ENCODE measurements at places on chromosomes 5 and 9.

DNA sequence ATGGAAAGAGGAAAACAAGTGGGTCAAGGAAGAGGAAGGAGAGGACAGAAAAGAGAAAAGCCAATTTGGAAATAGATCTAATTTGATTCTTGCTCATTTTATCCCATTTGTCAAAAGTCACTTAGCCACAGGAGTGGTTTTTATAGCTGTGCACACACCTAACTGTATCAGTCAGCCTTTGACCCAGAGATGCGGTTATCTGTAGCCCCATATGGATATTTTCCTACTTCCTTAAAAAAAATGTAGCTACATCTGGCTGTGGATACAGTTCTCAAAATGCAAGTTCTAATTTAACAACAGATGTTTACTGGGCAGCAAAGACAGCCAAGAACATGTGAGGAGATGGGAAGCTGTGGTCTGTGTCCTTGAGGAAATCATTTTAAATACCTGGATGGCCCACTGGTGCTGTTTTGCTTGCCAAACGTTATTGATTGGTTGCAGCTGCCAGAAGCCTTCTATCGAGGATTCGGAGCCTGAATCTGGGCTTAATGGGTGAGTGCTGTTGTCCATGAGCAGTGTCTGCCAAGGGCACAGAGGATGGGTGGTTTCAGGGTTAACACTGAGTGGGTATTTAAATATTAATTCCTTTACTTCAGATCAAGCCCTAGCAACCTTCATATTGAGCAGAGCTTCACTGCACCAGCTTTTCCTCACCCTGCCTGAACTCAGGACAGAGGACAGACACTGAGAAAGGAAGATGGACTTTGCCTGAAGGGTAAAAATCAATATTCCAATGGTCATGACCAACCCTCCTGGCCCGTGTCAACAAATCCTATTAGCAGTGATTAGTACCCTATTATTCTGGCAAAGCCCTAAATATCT is 92.2 kb downstream of the APBA1 start:
- no peak overlapping the region for H3K27ac ChIP-seq
- no peaks in the 10 kb centered on the region for H3K27me3 ChIP-seq
- no peak for DNase-seq
- H3K4me3 ChIP-seq = no peak overlapping the region
- no peaks in the 10 kb centered on the region for H3K36me3 ChIP-seq
- H3K4me1 ChIP-seq = peaks cover 11% of the 10 kb centered on the region

DNA sequence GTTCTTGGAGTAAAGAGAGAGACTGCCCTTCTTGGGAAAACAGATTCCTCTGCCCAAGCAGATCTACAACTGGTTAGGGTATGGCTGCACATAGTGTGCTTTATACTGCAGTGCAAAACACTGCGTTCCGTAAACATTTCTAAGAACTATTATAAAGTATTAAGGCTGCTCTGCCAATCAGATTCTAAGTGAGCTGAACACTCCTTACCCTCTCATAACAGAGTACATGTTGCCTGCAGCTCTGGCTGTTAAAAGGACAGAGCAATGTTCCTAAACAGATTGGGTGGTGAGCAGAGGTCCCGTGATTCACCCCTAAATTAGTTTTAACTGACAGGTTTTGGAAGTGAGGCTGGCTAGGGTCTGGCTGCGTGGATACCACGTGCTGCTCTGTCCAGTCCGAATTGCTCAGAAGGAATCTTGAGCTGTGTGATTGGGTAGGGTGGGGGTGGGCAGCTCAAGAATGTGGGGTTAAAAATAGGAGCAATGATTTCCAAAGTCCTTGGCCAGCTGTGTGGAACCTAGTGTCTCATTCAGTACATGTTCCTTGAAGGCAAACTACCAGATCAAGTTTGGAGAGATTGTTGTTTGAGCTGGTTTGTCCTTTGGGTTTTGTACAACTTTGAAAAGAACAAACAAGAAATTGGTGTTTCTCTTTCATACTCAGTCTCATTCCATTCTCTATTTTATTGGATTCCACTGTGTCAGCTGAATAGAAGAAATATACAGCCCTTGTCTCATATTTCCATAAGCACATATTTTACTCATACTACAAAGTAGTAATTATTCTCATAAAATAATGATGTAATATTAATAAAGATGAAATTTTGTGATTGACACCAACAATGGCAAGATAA is 497.6 kb upstream of the CD180 start:
- no peak overlapping the region for H3K4me3 ChIP-seq
- H3K36me3 ChIP-seq = no peaks in the 10 kb centered on the region
- no peaks in the 10 kb centered on the region for H3K27me3 ChIP-seq
- H3K4me1 ChIP-seq = no peaks in the 10 kb centered on the region

- no peaks in the 10 kb centered on the region for H3K4me1 ChIP-seq
- no peak overlapping the region for H3K27ac ChIP-seq
- no peak overlapping the region for H3K4me3 ChIP-seq
- no peaks in the 10 kb centered on the region for H3K27me3 ChIP-seq
Measured at GRCh38 chr5:106966686-106967315, 703.9 kb downstream of the EFNA5 start.

DNA sequence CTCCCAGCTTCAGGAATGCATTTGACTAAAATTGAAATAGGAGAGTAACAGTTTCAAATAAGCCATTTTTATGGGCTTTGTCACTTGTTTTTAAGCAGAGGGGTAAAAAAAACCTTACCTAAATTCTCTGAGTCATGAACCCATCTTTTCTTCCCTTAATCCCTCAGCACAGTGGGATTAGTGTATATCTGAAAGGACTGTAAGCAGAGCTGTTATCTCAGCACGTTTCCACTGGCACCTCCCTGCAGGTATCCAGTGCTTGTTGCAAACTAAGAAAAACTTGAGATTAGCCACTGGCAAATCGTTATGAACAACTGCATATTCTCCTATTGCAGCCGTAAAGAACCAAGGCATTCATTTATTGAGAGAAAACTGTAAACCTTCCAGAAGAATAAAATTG is 872.7 kb downstream of the EFNA5 start:
- DNase-seq = no peak
- H3K27me3 ChIP-seq = no peaks in the 10 kb centered on the region
- no peak overlapping the region for H3K4me3 ChIP-seq
- H3K4me1 ChIP-seq = no peaks in the 10 kb centered on the region
- H3K27ac ChIP-seq = no peak overlapping the region

GRCh38 chr9:111949919-111950318 is 53.3 kb downstream of the UGCG start:
- H3K27me3 ChIP-seq = peaks cover 13% of the 10 kb centered on the region
- DNase-seq = no peak
- H3K4me1 ChIP-seq = peaks cover 10% of the 10 kb centered on the region
- no peak overlapping the region for H3K27ac ChIP-seq
- no peak overlapping the region for H3K4me3 ChIP-seq

- no peaks in the 10 kb centered on the region for H3K27me3 ChIP-seq
- H3K4me1 ChIP-seq = no peaks in the 10 kb centered on the region
- H3K36me3 ChIP-seq = no peaks in the 10 kb centered on the region
Measured at GRCh38 chr9:113796646-113797426, 79.3 kb upstream of the ZNF618 start.

- DNase-seq = no peak
- H3K36me3 ChIP-seq = no peaks in the 10 kb centered on the region
- no peak overlapping the region for H3K4me3 ChIP-seq
- no peaks in the 10 kb centered on the region for H3K27me3 ChIP-seq
Measured at GRCh38 chr9:16181539-16181938, 628.7 kb downstream of the CCDC171 start.

- H3K27ac ChIP-seq = no peak overlapping the region
- no peaks in the 10 kb centered on the region for H3K27me3 ChIP-seq
- DNase-seq = no peak
- no peaks in the 10 kb centered on the region for H3K36me3 ChIP-seq
Measured at GRCh38 chr9:13118313-13118712, 161.2 kb downstream of the MPDZ start.

DNA sequence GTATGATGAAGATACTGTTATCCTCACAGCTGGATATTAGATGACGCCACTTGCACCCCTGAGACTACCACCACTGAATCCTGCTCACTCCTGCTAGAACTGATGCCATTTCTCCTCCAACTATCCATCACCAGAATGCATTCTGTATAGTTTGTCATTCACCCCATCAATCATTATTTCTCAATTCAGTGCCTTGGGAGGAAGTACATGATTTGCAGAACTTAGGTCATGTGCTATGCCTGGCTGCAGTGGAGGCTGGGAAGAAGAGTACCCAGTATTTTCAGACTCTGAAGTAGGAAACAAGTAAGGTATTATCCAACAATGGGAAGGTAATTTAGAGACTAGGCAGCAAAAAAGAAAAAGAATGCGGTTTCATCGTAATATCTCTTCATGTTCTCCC is 26.2 kb upstream of the HSD17B4 start:
- peaks cover 9% of the 10 kb centered on the region for H3K27me3 ChIP-seq
- H3K36me3 ChIP-seq = no peaks in the 10 kb centered on the region
- no peak for DNase-seq
- H3K27ac ChIP-seq = no peak overlapping the region
- peaks cover 3% of the 10 kb centered on the region for H3K4me1 ChIP-seq

- H3K27ac ChIP-seq = no peak overlapping the region
- H3K4me3 ChIP-seq = no peak overlapping the region
- H3K4me1 ChIP-seq = no peaks in the 10 kb centered on the region
- no peaks in the 10 kb centered on the region for H3K27me3 ChIP-seq
Measured at GRCh38 chr9:18335825-18336224, 138.1 kb upstream of the ADAMTSL1 start.

- no peak overlapping the region for H3K27ac ChIP-seq
- no peak for DNase-seq
- H3K4me1 ChIP-seq = peaks cover 41% of the 10 kb centered on the region
- no peak overlapping the region for H3K4me3 ChIP-seq
- no peaks in the 10 kb centered on the region for H3K36me3 ChIP-seq
Measured at GRCh38 chr5:159456261-159456660, 126.0 kb upstream of the IL12B start.

- no peaks in the 10 kb centered on the region for H3K4me1 ChIP-seq
- no peaks in the 10 kb centered on the region for H3K27me3 ChIP-seq
- no peaks in the 10 kb centered on the region for H3K36me3 ChIP-seq
- no peak for DNase-seq
- H3K4me3 ChIP-seq = no peak overlapping the region
Measured at GRCh38 chr5:6319116-6319515, 59.2 kb downstream of the MED10 start.

DNA sequence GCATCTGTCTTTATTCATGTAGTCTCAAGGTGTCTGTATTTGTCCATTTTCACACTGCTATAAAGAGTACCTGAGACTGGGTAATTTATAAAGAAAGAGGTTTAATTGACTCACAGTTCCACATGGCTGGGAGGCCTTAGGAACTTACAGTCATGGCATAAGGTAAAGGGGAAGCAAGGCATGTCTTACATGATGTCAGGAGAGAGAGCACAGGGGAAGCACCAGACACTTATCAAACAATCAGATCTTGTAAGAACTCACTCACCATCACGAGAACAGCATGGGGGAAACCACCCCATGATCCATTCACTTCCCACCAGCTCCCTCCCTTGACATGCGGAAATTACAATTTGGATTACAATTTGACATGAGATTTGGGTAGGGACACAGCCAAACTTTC is 44.2 kb downstream of the NLN start:
- H3K36me3 ChIP-seq = peaks cover 17% of the 10 kb centered on the region
- peaks cover 20% of the 10 kb centered on the region for H3K4me1 ChIP-seq
- H3K27ac ChIP-seq = no peak overlapping the region
- H3K27me3 ChIP-seq = no peaks in the 10 kb centered on the region
- H3K4me3 ChIP-seq = no peak overlapping the region

- peaks cover 17% of the 10 kb centered on the region for H3K36me3 ChIP-seq
- H3K27me3 ChIP-seq = no peaks in the 10 kb centered on the region
- H3K27ac ChIP-seq = peak overlapping the region; percentile 74
- H3K4me1 ChIP-seq = peaks cover 74% of the 10 kb centered on the region
- peak overlapping the region; percentile 77 for H3K4me3 ChIP-seq
- DNase-seq = no peak
Measured at GRCh38 chr5:39194466-39195136, 24.8 kb downstream of the FYB1 start.

DNA sequence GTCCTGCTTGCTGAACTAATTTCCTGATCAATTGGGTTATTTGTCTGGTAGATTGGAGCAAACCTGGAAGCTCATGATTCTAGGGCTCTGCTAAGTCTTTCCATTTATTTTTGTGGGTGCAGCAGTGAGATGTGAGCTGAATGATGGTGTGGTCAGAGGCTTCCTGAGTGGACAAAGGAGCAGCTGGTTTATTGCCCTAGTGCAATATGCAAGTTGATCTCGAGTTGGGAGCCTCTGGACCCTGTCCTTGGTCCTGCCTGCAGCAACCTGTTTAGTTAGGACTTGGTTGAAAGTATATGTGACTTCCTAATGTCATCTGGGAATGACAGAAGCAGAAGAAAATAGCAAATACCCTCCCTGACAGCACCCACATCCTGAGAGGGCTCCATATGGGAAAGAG is 4.2 kb upstream of the UNC5A start:
- no peak overlapping the region for H3K27ac ChIP-seq
- H3K27me3 ChIP-seq = peaks cover 33% of the 10 kb centered on the region
- no peak for DNase-seq
- H3K4me1 ChIP-seq = peaks cover 4% of the 10 kb centered on the region
- no peak overlapping the region for H3K4me3 ChIP-seq

GRCh38 chr9:21316860-21317259 is 11.7 kb upstream of the IFNA5 start:
- H3K27ac ChIP-seq = no peak overlapping the region
- no peak for DNase-seq
- peaks cover 13% of the 10 kb centered on the region for H3K27me3 ChIP-seq
- no peak overlapping the region for H3K4me3 ChIP-seq
- peaks cover 7% of the 10 kb centered on the region for H3K36me3 ChIP-seq
- peaks cover 2% of the 10 kb centered on the region for H3K4me1 ChIP-seq

DNA sequence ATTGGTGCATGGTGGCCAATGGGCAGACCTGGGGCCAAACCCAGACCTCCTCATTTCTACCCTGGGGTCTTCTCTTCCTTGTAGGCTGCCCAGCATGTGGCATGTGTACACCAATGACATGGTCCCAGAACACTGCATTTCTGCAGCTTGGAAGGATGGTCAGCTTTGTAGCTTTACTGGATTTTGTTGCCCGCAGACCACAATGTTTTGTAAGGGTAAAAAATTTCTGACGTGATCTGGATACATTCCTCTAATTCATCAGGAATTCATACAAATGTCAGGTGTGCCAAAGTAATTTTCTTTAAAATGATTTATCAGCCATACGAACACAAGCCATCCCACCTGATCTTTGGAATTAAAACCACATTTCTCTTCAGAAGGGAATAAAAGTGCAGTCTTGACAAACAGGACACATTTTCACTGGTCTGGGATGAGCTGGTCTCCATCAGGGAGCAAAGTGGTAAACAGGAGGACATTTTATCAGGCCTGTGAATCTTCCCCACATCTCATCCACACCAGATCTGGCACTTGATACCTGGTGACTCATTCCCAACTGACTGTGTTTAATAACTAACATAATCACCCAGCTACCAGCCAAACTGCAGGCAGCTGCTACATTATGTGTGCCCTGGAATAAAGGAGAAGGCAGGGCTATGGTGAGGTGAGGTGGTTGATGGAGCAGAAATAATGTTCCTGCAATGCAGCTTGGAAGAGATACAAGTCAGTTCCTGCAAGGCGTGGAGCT is 103.9 kb downstream of the SPOCK1 start:
- H3K27ac ChIP-seq = no peak overlapping the region
- H3K27me3 ChIP-seq = no peaks in the 10 kb centered on the region
- no peak overlapping the region for H3K4me3 ChIP-seq
- DNase-seq = no peak

- no peak overlapping the region for H3K27ac ChIP-seq
- no peaks in the 10 kb centered on the region for H3K36me3 ChIP-seq
Measured at GRCh38 chr9:123383512-123384170, 27.6 kb downstream of the CRB2 start.

Data from activated T-helper 2 cell treated with anti-CD3 and anti-CD28 coated beads, Interferon-gamma antibody, Interleukin-2, Interleukin-4, amounts not matched to agents 10 μg/mL and 5 μg/mL and 100 μg/mL, durations not matched to agents 14 hours and 24 hours and 36 hours (primary cell).